ENCODE measurements at places on chromosomes 2 and 18. TPM values are rescaled to one million over a fixed set of nuclear protein-coding genes. Genes with fewer than 3 reads are reported as not detected.

KLHL14 gene
- not detected for total RNA-seq

LDLRAD4 gene
- 43.3 TPM for total RNA-seq

GREB1L gene
- 12.3 TPM for total RNA-seq

GPR155 gene
- 16.3 TPM for total RNA-seq

SIGLEC15 gene
- 0.19 TPM for total RNA-seq

FBXO36 gene
- total RNA-seq = 0.58 TPM

CPO gene
- 0.25 TPM for total RNA-seq

ERFE gene
- 0.44 TPM for total RNA-seq

RGPD5 gene
- 24.7 TPM for total RNA-seq

TUBA4B gene
- not detected for total RNA-seq

ANKRD62 gene
- total RNA-seq = not detected

DSG2 gene
- total RNA-seq = 42.6 TPM

ZSWIM2 gene
- not detected for total RNA-seq

NR4A2 gene
- total RNA-seq = 0.88 TPM

ZNF385B gene
- 0.14 TPM for total RNA-seq

UGT1A6 gene
- not detected for total RNA-seq

IL18RAP gene
- total RNA-seq = 0.30 TPM
